ENCODE measurements at places on chromosomes 4 and X.

DNA sequence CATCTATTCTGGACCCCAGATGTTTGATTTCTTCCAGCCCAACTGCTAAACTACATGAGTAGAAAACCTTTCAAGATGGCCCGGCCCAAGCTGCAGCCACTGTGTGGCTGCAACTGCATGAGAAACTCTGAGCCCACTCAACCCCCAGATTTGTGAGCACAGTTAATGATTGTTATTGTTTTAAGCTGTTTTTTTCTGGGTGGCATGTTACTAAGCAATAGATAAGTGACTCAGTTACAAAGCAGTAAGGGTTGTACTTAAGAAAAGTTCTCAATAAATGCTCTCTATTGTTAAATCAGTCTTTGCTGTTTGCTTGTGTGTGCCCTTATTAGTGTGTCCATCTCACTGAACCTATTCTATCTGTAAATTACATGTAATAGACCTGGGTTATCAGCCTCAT is 51.8 kb downstream of the GC start:
- no peak for DNase-seq

GRCh38 chr4:16113741-16114140 is 29.9 kb upstream of the PROM1 start:
- no peak for DNase-seq

GRCh38 chr4:185082561-185082960 is 60.5 kb upstream of the SLC25A4 start:
- DNase-seq: no peak

- peak; percentile 92 for DNase-seq
Measured at GRCh38 chr4:15149839-15150592, 147.7 kb downstream of the CPEB2 start.

DNA sequence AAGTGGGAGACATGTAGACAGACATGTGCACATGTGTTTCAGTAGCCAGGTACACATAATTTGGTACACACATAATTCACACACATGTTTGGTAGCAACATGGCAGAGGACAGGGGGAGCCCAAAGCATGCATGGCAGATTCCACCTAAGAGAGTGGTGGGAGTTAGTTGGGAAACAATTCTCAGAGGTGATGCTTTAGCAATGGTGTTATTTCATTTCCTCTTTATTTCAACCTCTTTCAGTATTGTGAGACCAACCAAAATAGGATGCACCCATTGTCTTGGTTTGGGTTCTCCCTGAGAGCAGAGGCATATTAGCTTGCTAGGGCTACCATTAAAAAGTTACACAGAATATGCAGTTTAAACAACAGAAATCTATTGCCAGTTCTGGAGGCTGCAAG is 92.2 kb upstream of the ANXA3 start:
- DNase-seq: no peak

DNA sequence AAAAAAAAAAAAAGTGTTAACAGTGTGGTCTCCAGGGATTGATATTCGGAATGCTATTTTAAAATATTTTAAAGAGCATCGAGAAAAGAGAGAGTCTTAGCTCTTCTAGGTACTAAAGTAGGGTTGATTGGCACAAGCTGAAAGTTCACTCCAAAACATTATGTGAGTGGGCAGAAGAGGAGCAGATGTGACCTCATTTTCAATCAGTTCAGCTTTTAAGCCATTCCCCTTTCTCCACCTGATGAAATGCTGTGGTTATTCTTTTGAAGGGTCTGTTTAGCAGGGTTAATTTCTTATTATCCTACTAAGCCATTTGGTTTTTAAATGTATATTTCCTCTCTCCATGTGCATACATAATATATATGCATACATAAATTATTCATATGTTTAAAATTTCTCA is 69.2 kb downstream of the GALNT7 start:
- DNase-seq: no peak

DNA sequence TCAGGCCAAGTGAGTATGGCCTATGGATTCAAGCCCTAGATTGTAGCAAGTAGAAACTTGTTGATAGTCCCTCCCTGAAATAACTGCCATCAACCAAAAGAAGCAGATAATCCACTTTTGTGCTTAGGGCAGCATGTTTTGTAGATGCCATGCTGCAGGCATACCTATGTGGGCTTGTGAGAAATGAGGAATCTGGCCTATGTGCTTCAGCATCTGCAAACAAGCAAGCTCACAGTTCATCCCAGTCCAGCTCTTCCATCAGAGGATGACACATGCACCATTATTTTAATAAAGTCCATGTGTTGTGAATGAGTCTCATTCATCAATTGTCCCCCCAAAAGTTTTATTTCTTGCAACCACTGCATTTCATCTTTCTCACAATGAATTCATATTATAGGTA is 421.9 kb upstream of the DIPK2B start:
- DNase-seq: no peak

- DNase-seq: peak; percentile 51
Measured at GRCh38 chr4:54063737-54064316, 578 bp downstream of the CHIC2 start.

DNA sequence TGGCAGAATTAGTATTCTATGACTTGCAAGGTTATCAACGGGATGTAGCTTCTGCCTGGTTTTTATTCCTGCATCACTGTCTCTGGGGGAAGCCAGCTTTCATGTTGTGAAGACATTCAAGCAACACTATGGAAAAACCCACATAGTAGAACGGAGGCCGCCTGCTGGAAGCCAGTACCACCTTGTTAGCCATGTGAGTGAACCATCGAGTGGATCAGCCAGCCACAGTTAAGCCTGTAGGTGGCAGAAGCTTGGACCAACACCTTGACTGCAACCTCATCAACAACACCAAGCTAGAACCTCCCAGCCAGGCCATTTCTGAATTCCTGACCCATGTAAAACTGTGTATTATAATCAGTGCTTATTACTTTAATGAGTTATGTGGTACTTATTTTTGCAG is 538.2 kb downstream of the KCNIP4 start:
- DNase-seq: no peak

DNA sequence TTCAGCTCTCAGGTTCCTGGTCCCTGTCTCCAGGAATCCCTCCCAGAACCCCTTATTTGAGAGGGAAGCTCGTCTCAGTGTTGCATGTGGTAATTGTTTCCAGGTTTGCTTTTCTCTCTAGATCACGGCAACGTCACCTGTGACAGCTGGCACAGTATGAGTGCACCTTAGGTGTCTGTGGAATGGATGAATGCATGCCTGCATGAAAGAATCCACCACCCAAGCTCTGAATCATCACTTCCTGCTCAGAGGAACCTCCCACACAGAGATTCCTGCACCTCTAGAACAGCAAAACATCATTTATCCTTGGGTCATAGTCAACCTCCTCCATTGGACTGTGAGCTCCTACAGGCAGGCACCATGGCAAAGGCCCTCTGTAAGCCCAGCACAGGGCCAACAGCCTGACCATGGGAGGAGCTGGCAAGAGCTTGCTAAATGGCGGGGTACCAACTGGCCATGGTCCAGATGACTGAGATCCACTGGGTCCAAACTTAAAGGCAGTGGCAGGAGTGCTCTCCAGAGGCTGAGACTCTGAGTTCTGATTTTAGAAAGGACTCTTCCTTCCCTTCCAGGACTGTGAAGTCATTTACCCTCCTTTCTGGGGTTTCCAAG is 116.2 kb downstream of the SLC2A9 start:
- no peak for DNase-seq

DNA sequence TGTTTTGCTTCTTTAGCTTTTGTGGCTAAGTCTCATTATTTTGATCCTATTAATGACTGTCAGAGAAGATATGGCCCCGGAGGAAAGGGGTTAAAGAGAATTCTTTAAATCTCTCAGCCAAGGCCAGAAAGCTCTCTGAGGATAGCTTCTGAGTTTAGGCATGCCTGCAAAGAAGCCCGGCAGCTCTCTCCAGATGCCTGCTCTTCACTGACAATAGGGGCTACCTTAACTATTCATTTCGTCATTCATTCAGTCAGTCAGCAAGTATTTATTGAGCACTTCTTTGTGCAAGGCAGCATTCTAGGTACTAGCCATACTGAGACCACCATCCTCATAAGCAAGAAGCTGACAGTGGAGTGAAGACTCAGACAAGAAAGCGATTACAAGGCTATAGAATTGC is 34.0 kb upstream of the BMP15 start:
- DNase-seq: no peak

- no peak for DNase-seq
Measured at GRCh38 chr4:82785611-82786400, 12.8 kb downstream of the SCD5 start.

DNA sequence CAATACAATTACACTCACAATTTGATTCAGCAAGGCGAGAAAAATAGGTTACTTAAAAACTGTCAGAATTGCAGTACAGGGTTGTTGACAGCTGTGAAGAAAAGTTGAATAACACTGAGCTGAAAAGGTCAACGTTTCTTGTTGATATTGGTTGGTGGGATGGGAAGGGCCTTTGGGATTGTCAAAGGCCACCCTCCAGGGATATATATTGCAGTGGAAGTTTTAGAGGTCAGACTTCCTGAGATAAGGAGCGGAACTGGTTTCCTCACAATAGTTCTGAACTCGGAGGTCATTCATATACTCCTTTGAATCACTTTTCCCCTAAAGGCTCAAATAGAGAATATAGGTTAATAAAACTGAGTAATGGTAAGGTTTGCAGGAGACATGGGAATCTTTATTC is 417.2 kb downstream of the RAPGEF2 start:
- DNase-seq: no peak

- no peak for DNase-seq
Measured at GRCh38 chr4:120037411-120037810, 29.2 kb downstream of the MAD2L1 start.

GRCh38 chr4:107913283-107913899 is 18.0 kb upstream of the CYP2U1 start:
- peak; percentile 82 for DNase-seq

- DNase-seq: no peak
Measured at GRCh38 chr4:108140328-108140727, 28.4 kb downstream of the LEF1 start.
